ENCODE measurements at places on chromosomes 3 and 15.

- peak; percentile 82 for DNase-seq
Measured at GRCh38 chr3:148943506-148944205, 47.7 kb upstream of the GYG1 start.

DNA sequence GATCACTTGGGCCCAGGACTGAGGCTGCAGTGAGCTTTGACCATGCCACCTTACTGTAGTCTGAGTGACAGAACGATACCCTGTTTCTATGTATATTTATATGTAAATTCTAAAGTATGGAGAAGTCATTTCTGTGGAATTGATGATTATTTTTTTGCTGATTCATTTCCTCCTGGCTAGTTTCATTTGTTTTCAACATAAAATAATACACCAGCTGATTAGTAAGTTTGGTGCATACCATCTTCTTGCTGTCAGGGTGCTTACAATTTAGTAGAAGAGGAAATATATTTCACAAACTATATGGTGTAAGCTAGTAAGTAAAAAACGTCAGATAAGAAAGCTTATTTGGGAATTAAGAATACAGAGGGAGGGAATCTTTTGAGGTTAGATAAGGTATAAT is 36.0 kb downstream of the SLC25A26 start:
- DNase-seq, result no peak

DNA sequence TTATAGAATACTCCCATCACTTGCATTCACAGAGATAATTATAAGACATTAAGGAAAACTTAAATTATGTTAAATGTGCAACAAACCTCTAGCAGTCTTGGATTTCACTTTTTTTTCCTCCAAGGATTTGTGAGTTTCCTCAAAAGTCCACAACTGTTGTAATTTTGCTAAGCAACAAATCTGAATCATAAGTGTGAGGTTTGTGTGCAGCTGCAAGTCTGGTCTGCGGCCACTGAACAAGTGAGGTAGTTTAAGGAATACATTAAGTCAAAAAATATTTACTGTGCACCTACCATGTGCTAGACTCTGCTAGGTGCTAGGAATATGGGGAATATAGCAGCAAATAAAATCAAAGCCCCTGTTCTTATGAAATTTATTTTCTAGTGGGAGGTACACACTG is 70.2 kb downstream of the LRRC28 start:
- DNase-seq, result no peak

DNA sequence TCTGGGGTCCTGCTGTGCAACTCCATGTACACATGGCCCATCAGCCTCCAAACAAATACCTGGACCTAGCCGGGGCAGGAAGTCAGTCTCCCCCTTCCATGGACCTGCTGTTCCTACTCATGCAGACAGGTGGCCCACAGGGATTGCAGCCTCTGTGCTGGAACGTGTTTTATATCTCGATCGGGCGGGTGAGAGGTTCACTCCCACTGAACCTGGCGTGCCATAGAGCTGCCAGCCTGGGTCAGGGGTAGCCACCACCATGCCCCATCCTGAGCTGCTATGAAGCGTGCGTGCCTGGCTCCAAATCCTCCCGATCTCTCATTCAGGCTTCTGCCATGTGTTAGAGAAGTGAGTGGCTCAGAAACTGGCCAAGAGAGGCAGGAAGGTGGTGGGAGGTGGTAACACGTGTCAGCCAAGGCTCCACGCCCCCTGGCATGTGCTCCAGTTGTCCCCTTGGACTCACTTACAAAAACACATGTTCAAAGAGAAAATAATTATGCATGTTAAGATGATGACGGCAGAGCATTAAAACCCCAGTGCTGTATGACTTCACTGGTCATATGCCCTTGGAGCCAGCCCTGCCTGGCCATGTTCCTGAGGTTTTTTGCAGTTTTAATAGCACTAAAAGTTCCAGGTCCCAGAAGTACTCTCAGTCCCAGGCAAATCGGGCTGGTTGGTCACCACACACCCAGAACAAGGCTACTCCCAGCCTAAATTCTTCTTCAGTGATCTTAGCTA is 30.6 kb downstream of the CTSH start:
- DNase-seq, result no peak

GRCh38 chr3:143222505-143222904 is 102.9 kb downstream of the CHST2 start:
- DNase-seq, result no peak

DNA sequence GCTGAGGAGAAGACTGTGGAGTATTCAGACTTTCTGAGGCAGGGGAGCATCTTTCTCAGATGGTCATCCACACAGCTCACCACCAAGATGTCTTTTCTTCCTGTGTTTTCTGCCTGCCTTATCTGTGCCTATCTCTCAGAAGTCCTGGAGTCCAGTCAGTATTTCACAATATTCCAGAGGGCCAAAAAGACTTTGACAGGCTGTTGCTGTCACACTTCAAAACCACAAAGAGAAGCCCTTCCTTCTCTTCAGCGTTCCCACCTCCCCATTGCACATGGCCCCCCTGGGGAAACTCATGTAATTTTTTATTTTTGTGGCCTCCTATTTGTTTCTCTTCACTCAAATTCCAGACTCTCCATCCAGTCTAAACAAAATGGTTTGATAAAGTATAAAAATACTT is 585.2 kb downstream of the EPHA3 start:
- DNase-seq, result no peak

GRCh38 chr3:139328356-139328755 is 15.5 kb upstream of the MRPS22 start:
- no peak for DNase-seq

DNA sequence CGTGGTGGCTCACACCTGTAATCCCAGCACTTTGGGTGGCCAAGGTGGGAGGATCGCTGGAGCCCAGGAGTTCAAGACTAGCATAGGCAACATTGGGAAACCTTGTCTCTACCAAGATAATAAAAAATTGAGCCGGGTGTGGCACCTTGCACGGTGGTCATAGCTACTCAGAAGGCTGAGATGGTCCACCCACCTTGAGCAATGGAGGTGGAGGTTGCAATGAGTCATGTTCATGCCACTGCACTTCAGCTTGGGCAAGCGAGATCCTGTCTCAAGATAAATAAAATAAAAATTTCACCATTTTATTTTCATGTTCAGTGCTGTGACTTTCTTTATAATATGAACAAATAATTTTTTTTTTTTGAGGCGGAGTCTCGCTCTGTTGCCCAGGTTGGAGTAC is 12.5 kb downstream of the MAPK6 start:
- DNase-seq, result no peak

- DNase-seq, result no peak
Measured at GRCh38 chr3:147049821-147050220, 356.5 kb downstream of the ZIC4 start.

- no peak for DNase-seq
Measured at GRCh38 chr3:18580268-18580667, 155.1 kb upstream of the SATB1 start.

DNA sequence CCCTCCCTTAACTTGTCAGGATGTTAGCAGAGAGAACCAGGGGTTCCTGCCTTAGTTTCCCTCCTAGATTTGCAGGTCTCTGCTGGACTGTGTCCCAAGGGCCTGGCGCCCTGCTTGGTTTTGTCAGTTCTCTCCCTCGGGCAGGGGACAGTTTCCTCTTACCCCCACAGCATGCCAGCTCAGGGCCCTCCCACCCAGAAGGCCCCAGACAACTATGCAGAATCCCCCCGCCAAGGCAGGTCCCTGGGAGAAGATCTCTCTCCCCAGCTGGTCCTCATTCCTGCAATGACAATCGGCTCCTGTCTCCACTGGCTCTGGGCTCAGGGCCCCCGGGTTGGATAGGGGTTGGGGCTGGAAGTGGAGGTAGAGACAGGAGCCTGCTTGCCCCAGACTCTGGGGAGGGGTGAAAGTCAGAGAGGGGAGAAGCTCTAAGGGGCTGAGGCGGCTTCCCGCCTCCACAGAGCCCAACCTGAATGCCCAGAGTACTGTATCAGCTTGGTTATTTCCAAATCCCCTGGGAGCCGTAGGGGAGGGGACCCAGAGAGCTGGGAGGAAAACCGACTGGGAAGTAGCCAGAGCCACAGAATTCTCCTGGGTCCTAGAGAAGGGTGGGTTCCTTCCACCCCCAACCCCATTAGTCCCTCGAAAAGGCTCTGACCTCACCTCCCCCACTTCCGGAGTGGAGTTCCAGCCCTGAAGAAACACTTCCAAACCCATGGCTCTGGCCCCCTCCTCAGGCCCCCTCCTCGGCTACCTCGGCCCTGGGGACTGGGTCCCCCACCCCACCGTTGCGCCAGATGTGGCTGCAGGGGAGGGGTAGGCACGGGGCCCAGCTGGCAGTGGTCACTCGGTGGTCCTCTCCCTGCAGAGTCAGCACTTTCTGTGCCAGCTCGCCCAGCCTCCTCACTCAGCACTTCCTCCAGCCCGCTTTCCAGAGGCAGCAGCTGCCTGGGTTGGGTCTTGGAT is 3.8 kb upstream of the LOXL1 start:
- DNase-seq, result peak; percentile 89

GRCh38 chr3:54909191-54909590 is 18.7 kb downstream of the LRTM1 start:
- no peak for DNase-seq

DNA sequence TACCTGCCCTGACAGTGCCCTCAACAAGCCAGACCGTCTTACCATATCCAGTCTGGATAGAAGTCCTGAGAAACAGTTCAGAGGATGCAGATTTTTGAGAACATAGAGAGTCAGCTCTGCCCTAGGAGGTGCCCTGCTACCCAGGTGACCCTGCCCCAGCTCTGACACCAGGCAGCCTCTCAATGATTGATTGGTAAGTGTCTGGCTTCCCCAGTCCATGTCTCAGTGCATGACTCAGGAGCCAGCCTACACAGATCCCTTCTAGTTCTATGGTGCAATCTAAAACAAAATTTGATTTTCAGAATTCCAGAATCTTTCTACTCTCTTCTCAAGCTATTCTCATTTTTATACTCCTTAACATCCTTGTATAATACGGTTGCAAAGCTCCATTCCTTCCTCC is 292.1 kb downstream of the VPS13C start:
- DNase-seq, result no peak

All from SK-N-DZ (cell line).